ENCODE measurements at places on chromosomes 3 and 15.

GRCh38 chr15:31954374-31955172 is 75.7 kb upstream of the CHRNA7 start:
- DNase-seq = no peak

DNA sequence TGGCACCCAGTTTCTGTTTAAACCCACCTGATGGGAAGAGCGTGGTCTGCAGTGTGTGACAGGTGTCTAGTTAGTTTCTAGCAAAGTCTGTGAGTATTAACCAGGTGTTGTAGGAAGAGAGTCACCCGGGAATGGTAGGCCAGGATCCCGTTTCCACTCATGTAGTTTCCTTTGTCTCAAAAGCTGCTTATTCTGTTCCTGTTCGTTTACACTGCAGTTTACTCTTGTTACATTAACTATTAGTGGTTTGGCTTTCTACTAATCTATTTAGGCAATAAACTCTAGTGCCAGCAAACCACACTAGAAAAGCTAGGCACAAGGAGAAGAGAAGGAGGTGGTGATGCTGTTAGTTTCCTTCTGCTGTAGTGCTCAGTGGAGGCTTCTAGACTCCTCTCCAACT is 32.7 kb downstream of the WDR76 start:
- no peak for DNase-seq

DNA sequence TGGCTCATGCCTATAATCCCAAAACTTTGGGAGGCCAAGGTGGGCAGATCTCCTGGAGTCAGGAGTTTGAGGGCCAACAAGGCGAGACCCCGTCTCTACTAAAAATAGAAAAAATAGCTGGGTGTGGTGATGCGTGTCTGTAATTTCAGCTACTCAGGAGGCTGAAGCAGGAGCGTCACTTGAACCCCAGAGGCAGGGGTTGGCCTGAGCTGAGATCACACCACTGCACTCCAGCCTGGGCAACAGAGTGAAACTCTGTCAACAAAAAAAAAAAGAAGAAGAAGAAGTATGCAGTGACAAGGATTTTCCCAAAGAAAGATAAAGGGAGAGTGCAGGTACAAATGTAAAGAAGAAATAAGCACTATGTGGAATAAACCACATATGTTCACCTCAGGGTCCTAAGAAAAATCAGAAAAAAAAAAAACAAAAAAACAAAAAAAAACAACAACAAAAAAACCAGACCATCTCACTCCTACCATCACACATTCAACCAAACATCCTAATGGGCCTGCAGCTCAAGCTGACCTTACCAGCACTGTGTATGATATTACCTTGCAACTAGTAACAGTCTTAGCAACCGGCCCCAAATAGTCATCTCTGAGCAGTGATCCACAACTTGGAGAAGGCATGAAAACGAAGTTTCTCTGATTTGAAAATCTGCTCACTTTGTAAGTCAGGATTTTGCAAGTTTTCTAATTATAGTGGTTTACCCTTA is 296.7 kb upstream of the PROK2 start:
- DNase-seq = no peak

DNA sequence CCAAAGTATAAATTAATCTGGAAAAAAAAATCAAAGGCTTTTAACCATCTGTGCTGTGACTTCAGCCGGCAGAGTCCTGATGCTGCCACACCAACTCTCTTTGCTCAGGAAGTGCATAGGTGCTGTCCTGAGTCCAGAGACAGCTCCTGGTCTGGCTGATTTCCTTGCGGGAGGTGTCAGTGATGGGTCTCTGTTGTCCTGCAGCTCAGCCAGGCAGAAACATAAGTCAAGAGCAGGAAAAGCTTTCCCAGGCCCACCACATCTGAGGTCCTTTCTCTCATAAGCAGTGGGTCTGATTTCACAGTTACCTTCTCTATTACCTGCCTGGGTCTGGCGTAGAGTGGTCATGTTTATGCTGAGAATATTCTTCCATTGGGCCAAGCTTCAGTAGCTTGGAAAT is 19.4 kb downstream of the CHST2 start:
- no peak for DNase-seq

GRCh38 chr3:133276594-133276993 is 123.3 kb upstream of the BFSP2 start:
- DNase-seq = no peak

DNA sequence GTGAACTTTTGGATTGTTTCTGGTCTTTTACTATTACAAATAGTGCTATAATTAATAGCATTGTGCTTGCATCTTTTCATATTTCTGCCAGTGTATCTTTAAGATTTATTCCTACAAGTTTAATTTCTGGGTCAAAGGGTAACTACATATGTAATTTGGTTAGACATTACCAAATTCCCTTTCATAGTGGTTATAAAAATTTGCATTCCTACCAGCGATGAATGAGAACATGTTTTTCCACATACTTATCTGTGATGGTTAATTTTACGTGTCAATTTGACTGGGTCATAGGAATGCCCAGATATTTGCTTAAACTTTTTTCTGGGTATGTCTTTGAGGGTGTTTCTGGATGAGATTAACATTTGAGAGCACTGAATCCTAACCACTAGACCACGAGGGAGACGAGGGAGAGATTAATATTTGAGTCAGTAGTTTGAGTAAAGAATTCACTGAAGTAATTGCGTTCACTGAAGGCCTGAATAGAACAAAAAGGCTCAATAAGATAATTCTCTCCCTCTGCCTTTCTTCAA is 132.3 kb upstream of the NEO1 start:
- DNase-seq = no peak

GRCh38 chr3:108001457-108001856 is 89.4 kb downstream of the CD47 start:
- DNase-seq = no peak

DNA sequence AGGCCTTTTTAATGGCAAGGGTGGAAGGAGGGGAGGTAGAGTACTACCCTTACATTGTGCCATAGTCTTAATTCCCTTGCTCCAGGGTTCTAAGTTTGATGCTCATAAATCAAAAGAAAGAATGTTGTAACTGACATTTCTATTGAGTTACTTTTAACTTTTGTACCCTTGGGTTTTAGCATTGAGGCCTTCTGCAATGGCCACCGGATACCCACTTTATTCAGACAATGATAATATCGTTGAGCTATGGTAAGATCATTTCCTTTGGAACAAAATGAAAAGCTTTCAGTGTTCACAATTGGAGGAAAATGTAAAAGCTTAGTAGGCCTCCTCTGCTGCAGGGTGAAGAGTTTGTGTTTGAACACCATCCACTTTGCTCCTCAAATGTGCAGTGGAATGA is 16.8 kb downstream of the CGNL1 start:
- DNase-seq = no peak

DNA sequence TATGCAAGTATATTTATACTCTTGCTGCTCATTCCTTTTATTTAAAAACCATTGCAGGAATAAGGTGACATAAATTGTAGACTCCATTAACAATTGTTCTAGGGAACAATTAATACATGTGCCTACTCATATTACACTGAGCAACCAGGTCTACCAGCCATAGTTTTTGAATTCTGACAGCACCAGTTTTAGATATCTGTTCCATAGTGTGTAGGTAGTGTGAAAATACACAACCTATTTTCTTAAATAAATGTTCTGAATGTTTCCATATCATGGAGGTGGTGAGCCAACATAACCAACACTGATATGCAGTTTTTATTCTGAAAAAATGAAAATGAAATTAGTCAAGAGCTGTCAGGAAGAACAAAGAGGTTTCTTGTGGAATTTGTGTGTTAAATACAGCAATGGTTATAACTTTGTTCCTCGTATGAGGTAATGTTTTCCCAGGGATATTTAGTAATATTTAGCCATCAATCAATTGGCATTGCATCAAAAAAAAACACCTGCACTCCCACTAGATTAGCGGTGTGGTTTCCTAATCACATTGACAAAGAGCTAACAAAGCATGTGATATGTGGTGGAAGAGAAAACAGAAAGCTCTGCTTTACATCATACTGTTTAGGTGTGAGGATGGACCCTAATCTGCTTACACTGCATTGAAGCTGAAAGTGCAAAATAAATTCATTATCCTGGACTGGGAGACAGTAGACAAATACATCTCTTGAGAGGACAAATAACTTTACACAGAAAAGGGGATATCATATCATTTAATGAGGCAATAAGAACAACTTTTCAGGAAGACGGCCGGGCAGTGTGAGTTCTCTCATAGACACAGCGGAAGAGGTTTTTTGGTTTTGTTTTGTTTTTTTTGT is 369.5 kb upstream of the THBS1 start:
- no peak for DNase-seq

DNA sequence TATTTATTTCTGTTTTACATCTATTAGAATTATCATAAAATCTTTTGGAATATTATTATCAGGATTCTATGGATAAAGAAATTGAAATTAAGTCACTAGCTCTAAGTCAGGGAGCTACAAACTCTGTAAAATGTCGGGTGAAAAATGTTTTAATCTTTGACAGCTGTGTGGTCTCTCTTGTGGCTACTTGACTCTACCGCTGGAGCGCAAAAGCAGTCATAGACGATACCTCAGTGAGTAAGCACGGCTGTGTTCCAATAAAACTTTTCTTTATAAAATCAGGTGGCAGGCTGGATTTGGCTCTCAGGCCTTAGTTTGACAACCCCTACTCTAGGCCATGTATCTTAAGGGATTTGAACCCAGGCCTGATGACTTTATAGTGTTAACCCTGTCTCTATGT is 88.5 kb upstream of the PFN2 start:
- DNase-seq = no peak

DNA sequence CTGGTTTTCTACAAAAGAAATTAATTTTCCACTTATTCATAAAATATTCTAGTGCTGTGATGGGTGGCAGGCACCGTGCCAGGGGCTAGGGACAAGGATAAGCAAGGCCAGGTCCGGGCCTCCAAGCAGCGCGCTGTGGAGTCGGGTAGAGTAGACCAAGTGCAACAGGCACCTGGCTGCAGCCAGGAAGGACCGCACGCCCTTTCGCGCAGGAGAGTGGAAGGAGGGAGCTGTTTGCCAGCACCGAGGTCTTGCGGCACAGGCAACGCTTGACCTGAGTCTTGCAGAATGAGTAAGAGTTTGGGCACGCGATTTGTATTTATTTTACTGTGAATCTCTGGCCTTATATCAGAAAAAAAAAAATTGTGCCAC is at the start of gene CASR:
CASR (plus strand) TSS at position 148 of the 372 bp plus-strand sequence. CDS start 70,522 bp downstream, outside the sequence.
- no peak for DNase-seq

- DNase-seq = no peak
Measured at GRCh38 chr3:45145223-45145622, 955 bp downstream of the CDCP1 start.

DNA sequence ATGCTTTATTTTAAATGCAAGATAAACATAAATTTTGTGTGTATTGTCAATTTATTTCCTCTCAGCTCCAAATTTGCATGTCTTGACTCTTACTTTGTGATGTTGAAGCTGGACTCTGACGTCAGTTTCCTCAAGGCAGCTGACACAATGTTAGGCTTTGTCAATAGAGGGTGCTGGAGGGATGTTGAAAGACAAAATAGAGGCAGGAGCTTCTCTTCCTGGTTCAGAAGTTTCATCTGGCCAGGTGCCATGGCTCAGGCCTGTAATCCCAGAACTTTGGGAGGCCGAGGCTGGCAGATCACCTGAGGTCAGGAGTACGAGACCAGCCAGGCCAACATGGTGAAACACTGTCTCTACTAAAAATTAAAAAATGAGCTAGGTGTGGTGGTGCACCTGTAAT is 408.6 kb downstream of the GBE1 start:
- DNase-seq = peak; percentile 17

DNA sequence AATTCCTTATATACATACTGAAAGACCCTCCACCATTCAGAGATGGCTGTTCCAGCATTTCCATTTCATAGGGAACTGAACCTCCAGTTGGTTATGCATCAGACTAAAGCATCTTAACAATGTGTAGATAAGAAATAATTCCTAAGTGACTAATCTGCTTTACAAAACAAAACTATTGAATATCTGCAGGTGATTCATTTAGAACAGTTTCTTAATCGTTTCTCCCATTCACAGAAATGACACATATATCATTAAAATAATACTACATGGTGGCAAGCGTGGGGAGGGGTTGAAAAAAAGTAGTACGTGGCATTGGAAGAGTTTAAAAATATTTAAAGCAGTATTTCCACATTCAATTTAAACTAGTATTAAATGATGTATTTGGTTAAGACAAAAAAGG is 19.5 kb downstream of the COPS2 start:
- no peak for DNase-seq

- no peak for DNase-seq
Measured at GRCh38 chr3:122416966-122417365, 1.1 kb upstream of the WDR5B start.

All from MM.1S (cell line).